ENCODE measurements at places on chromosomes 12 and 14.

DNA sequence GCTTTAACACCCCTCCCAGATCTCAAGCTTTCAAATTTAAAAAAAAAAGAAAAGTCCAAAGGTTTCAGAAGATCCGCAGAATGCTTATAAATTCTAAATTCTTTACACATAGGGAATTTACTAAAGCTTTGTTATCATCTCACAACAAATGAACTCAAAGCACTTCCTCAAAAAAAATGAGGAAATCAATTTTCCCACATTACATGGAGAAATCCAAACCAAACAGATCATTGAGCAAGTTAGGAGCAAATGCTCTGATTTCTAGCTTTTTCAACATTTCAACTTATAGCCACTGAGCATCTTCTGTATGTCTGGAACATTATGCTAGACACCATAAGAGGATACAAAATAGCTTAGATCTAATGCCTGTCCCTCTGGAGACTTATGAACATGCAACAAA, 161.0 kb downstream of the CEP128 start:
- DNase-seq, result no peak

DNA sequence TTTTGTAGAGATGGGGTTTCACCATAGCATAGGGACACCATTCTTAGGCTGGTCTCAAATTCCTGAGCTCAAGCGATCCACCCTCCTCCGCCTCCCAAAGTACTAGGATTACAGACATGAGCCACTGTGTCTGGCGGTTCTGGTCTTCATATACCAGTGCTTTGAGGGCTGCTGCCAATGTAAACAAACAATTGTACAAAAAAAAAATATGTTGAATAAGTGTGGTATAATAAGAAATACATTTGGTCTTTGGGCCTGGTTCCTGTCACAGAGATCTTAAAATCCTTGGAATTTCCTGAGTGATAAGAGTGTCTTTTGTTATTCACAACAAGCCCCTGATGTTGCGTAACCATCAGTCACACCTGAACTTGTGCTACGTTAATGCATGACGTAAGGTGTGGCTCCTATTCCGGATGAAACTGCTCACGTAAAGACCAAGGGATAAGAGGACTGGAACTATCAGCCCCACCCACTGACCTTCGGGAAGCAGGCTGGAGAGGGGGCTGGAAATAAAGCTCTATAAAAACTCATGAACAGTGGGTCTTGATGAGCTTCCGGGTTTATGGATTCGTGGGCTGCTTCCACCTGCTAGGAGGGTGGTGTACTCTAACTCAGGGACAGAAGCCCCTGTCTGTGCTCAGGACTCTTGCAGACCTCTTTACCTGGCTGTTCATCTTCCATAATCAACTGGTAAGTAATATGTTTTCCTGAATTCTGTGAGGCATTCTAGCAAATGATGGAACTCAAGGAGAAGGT, 16.5 kb upstream of the RIMKLB start:
- no peak for DNase-seq

DNA sequence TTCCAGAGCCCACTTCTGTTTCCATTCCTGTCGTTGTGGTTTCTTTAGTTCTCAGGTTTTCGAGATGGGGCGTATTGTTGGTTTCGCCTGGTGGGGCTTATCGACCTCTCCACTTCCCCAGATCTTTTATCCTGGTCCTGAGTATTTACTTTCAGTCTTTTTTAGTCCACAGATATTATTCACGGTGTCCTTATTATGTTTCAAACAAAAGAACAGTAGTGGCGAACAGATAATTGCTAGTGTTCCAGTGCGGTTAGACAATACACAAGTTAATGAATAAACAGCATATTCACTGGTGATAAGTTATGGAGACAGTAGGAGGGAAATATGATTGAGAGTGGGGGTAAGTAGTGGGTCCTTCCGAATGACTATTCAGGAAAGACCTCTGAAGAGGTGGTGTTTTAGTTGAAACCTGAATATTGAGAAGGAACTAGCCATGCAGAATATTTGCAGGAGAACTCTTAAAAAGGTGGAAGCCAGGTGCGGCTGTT, 668 bp downstream of the TMEM260 start:
- DNase-seq, result no peak

DNA sequence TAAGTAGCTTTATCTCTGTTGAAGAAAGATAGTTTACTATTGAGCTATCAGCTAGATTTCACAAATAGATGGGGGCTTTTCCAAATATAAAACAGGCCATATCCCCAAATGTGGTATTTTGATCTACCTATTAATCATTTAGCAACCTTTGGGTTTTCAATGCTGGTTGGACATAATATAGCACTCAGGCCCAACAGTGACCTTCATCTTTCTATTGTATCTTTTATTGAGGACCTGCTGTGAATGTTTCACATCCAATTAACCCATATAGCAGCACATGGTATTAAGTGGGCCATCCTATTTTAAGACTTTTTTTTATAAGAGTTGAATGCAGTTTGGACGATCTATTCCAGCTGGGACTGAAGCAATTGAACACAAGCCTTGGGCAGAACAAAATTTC, 10.0 kb upstream of the NR1H4 start:
- no peak for DNase-seq
